Stimulated activated CD8-positive, alpha-beta memory T cell treated with anti-CD3 and anti-CD28 coated beads, Interleukin-2, amount 100 ng/mL, for 48 hours (primary cell): ENCODE measurements at places on chromosomes 1 and 21.
A peak's percentile ranks its signal among the peaks of the same experiment; 100 is the strongest.

DNA sequence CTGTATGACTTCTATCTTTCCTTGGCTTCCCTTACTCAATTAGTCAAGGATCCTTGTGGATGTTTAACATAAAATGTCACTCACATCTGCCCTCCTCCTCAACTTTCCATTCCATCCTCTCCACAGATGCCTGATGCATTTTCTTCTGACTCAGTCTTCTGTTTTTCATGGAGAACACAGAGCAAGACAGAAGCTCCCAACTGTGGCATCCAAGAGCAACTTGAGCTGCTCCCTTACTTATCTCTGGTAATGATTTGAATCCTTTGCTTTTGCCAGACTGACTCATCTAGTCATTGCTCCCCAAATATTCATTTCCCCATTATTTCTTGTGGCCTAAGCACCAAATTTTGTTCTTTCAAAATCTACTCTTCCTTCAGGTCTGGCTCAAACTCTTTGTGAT, 120.6 kb downstream of the LYPLAL1 start:
- DNase-seq, result no peak

GRCh38 chr1:93839307-93839706, 39.7 kb downstream of the DNTTIP2 start:
- no peak for DNase-seq

GRCh38 chr1:58391056-58391455, 155.5 kb downstream of the OMA1 start:
- DNase-seq, result no peak

GRCh38 chr1:244095529-244095911, 44.4 kb downstream of the ZBTB18 start:
- DNase-seq, result no peak

DNA sequence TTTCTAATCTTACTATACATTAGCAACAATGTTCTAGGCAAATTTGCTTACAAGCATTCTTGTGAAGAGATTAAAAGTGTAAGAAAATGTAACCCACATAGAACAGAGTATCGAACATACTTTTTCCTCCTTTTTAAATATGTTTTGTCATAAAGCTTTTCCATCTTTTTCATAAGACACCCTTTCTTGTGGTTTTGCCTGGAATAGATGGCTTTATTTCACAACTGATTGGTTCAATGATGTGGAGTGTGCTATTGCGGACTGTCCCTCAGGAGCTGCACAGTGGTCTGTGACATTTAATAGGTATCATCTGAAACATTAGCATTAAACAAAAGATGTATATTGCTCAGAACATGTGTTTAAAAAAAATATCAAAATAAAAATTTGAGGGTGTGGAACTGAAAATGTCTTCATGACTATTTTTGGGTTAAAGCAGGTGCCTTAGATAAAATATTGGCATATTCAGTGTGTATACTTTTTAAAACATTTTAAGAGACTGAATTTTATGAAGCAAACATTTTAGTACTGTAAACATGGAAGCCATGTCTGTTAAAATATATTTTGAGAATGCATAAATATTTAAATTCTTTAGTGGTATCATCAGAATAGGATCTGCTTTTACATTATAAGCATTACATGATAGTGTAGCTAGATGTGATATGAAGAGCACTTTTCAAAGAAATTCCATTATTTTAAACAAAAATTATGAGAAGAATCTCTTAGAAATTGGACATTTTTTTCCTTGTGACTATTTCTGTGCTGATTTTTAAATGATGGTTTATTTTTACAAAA, 48.3 kb upstream of the C1orf146 start:
- no peak for DNase-seq

GRCh38 chr1:202700061-202700460, 10.2 kb downstream of the SYT2 start:
- DNase-seq, result no peak

DNA sequence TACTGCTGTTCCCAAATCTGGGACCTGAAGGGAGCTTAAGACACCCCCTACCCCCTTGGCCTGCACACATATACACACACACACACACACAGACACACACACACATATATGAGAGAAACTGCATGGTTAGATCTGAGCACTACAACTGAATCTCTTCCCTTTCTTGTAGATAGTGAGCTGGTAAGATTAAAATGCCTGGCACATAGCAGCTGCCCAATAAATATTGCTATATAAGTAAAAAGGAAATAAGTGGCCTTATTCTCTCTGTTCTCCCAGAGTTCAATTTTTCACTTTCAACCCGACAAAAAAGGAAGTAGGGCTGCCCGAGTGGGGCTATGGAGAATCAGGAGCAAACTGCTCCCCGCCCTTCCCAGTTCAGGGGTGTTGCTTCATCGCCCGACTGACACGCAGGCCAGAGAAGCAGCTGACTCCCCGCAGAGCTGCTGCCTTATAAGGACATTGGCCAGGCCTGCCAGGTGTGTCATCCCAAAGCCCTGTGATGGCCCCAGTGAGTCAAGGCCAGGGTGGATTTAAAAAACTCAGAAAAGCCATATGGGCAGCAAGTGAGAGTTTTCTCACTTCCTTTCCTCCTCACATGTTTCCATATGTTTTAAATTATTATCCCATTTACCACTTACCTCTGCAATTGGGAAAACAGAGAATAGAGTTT, 106.5 kb upstream of the SLC44A3 start:
- no peak for DNase-seq

- DNase-seq, result peak; percentile 70
Measured at GRCh38 chr1:55215194-55216021, at the start of gene USP24. Gene USP24, minus strand, starts transcription at chr1:55215364. Its CDS starts 251 bp downstream, at chr1:55215113.

DNA sequence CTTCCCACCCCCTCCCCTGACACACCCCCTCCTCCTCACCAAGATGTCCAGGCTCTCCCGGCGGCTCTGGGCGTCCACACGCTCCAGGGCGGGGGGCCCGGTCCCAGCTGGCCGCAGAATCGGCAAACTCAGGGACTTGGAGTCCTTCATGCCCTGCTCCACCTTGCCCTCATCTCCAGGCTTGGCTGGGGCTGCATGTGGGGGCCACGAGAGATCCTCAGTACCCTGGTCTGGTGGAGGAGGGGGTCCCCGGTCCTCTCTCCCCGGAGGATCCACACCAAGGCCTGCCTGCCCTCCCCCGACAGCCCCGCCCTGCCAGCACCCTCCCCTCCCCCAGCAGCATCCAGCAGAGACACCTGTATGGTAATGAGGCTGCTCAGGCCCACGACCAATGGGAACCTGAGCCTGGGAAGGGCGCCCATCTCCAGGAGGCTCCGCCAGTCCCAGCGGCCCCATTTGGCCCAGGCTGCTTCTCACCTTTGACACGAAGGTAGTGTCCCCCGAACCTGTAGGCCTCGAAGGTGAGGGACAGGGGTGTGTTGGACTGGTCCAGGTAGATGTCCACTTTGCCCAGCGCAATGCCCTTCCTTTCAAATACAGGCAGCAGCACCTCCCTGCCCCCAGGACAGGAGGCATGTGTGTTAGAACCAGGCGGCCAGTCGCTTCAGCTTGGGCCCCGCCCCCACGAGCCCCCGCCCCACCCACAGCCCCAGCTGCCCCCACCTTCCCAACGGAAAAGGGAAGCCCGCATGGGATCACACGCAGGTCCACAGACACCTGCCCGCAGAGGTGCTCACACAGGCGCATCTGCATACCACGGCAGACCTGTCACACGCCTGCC, 8.2 kb upstream of the TNFRSF25 start:
- no peak for DNase-seq

DNA sequence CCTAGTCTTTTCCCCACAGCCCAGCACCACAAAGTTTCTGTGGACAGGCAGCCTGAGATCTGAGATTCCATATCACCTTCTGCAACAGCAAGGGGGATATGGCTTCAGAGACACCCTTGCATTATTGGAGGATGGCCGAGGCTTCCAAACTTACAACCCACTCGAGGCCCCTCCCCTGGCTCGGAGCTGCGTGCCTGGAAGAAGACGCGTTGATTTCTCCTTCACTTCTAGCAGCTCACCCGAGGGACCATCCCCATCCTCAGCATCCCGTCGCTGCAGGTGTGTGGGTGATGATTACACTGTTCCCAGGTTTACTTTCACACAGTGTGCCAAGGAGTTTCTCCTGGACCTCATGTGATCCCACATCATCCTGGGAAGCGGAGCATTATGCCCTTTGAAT, 277.9 kb downstream of the MATN1 start:
- no peak for DNase-seq

GRCh38 chr1:70542856-70543255, 131.8 kb downstream of the CTH start:
- no peak for DNase-seq

- DNase-seq, result peak; percentile 22
Measured at GRCh38 chr1:163071405-163072255, 2.5 kb downstream of the RGS4 start.

GRCh38 chr1:29682171-29682918, 446.0 kb downstream of the PTPRU start:
- DNase-seq, result no peak

DNA sequence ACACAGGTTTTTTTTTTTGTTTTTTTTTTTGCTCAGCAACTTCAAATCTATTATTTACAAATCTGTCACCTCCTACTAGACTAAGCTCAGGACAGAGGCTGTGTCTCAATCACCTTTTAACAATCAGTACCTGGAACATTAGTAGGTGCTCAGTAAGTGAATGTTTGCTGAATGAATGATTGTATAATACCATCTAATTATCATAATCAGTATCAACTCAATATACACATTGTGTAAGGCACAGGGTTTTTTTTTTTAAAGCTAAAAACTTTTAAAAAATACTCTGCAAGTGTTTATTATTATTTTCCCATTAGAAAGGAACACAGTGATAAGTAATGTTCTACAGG, 9.2 kb downstream of the ERRFI1 start:
- DNase-seq, result no peak

- no peak for DNase-seq
Measured at GRCh38 chr1:115430441-115431158, 92.6 kb upstream of the NGF start.
